Muscle of back (tissue), 13 donors: ENCODE measurements at places on chromosomes 12 and 14.

GRCh38 chr14:103001651-103002396 is 55.5 kb downstream of the CDC42BPB start:
- no peak for DNase-seq

GRCh38 chr14:56170028-56170427 is 51.8 kb downstream of the PELI2 start:
- DNase-seq = no peak

- DNase-seq = no peak
Observed at GRCh38 chr14:99256483-99256874, 15.5 kb downstream of the BCL11B start.

DNA sequence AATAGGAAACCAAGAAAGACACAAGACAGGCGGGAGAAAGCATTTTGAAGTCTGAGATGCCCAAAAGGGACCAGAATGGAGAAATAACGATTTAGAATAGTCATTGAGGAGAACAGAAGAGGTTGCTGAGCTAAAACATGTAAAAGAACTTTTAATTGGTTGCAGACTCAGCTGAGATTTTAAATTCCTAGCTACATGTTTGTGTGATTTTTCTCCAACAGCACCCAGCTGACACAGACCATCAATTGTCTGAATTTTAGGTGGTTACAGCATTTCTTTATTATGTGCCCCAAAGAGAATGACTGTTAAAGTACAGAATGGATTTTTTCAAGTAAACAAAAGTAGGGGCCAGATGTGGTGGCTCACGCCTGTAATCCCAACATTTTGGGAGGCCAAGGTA is 50.3 kb downstream of the BAZ1A start:
- no peak for DNase-seq

DNA sequence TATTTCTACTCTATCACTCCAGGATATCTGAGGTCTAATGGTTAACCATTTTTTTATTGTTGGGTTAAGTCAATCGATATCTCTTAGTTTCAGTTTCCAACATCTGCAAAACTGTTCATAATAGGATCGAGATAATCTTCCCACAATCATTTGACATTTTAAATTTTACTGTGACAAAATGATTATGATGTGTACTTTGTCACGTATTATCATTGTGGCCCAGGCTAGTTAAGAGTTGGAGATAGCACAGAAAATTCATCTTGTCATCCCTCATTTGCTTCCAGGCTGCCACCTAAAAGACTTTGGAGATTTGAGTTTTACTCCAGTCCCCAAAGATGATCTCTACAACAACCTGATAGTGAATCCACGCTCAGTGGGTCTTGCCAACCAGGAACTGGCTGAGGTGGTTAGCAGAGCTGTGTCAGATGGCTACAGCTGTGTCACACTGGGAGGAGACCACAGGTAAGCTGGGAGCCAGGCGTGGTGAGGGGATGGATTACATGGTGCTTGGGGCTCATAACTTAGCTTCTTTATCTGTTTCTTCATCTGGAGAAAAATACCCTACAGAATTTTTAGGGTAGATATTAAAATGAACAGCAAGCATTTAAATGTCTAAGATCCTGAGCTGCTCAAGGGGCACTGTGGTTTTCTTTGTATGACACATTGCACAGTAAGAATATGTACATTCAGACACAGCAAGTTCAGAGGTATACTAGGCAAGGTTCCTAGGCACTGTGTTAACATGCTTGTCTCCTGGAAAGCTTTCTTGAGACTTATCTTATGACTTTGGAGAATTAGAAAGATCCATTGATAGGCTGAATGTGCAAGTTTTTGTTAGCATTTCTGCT is 22.4 kb downstream of the ARG2 start:
- DNase-seq = no peak
